Endothelial cell of umbilical vein (primary cell): ENCODE measurements at places on chromosomes 11 and 22. TPM values are rescaled to one million over a fixed set of nuclear protein-coding genes. Genes with fewer than 3 reads are reported as not detected.

DNA sequence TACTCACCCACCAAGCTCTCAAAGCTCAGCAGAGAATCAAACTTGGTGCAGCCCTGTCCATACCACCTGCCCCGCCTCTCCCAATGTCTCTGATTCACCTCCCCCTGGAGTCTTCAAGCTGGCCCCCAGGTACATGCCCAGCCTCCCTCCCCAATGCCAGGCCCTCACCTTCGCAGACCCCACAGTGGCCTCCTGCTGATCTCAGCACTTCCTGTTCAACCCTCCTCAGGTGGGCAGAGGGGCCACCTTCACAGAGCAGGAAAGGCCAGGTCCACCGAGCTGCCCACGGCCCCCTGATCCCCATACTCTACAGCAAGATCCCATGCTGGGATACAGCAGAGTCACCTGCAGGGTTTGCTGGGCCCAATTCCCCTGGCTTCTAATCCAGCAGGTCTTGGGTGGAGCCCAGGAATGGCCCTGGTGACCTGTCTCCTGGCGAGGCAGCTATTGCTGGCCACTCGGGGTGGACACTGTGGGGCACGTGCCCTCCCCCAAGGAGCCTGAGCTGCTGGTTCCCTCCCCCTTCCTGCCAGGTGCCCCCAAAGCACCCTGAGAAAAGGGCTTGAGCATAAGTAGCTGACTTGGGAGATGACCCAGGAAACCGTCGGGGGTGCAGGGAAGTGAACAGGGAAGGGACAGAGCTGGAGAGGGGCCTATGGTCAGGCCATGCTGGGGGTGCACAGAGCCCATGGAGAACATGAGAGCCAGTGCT is 150.7 kb downstream of the BRD1 start:
- no peak for DNase-seq

GRCh38 chr11:10405865-10406592 is 49.0 kb upstream of the AMPD3 start:
- peak; percentile 89 for DNase-seq

OR5B21 gene
- total RNA-seq: not detected in 2 replicates

DNA sequence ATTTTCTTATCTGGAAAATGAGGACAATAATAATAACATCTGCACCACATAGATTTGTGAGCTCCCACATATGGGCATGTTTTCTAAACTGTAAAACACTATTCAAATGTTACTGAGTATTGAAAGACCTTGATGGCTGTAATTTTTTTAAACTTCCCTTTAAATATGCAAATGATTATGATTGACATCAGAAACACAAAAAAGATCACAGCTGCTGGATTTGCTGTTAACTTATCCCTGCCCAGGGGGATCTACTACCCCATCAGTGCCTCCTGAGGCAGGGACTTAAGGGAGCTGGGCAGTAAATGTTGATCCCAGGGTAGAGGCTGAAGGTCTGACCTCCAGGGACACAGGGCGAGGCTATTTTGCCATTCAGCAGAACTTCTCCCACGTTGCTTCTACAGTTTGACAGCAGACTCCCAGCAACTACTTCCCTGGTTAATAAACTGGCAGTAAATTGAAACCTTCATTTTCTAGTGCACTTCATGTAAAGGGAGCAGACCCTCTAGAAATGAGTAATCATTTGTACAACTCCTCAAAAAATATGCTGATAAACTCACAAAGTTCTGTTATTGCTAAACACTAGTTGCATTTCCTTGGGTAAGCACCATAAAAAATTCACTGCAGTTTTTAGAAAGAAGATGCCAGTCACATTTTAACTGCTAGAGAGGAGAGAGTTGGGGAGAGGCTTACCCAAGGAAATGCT is 20.3 kb downstream of the TMPRSS5 start:
- no peak for DNase-seq

DNA sequence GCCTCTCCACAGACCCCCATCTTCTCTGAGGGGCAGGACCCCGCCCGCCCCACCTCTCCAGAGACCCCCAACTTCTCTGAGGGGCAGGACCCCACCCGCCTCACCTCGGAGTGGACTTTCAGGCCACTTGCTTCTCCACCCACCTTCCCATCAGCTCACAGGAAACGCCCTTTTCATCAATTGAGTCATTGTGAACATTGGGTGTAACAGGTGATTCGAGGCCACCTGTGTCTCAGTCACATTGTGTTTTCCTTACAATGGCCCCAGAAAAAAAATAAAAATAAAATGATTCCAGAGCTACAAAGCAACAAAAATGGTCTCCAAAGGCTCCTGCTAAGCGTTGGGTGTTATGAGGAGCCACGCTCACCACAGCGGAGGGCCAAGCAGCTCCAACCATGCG is 36.0 kb downstream of the BRD1 start:
- no peak for DNase-seq

EHBP1L1 gene
- 18.8 and 19.7 TPM in 2 replicates for total RNA-seq

SUSD2 gene
- 0.18 and 0.27 TPM in 2 replicates for total RNA-seq

GRCh38 chr11:70547386-70547785 is 149.1 kb downstream of the CTTN start:
- DNase-seq: no peak

WT1 gene
- not detected in 2 replicates for total RNA-seq

DNA sequence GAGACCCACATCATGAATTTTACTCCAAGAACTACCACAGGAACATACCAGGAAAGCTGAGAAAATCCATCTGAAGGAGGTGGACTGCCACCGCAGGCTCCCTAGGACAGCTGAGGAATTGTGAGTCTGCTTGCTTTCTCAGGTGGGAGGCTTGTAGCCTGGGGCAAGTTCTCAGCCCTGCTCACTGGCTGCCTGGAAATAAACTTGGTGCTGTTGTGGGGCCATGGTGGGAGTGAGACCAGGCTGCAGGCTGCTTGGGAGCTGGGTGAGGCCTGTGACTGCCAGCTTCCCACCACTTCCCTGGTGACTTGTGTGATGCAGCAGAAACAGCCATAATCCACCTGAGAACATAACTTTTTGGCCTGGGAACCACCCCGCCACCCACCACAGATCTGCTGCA is 132.7 kb upstream of the RAG2 start:
- no peak for DNase-seq

- DNase-seq: no peak
Observed at GRCh38 chr22:44413211-44413610, 84.8 kb downstream of the RTL6 start.

GRCh38 chr11:44112091-44112821 is 16.8 kb downstream of the EXT2 start:
- DNase-seq: no peak

SLC5A1 gene
- total RNA-seq: not detected in 2 replicates

PDGFB gene
- total RNA-seq: 240 and 273 TPM in 2 replicates

- DNase-seq: no peak
Observed at GRCh38 chr11:115119146-115119545, 385.1 kb downstream of the CADM1 start.

DNA sequence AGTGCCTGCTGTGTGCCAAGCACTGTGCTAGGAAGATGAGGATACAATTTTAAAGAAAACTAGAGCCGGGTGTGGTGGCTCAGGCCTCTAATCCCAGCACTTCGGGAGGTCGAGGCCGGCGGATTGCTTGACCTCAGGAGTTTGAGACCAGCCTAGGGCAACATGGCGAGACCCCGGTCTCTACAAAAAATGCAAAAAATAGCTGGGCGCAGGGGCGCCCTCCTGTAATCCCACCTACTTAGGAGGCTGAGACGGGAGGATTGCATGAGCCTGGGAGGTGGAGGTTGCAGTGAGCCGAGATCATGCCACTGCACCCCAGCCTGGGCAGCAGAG is 8.3 kb downstream of the TPBGL start:
- no peak for DNase-seq

SLC35E4 gene
- total RNA-seq: 15.3 TPM in 2 replicates

GDPD4 gene
- total RNA-seq: not detected in 2 replicates

GRCh38 chr11:31699066-31699465 is 112.1 kb downstream of the PAX6 start:
- no peak for DNase-seq

GRCh38 chr22:27879923-27880322 is 39.1 kb downstream of the PITPNB start:
- peak; percentile 57 for DNase-seq

- peak; percentile 27 for DNase-seq
Observed at GRCh38 chr11:14764579-14765527, 121.2 kb downstream of the PDE3B start.

DNA sequence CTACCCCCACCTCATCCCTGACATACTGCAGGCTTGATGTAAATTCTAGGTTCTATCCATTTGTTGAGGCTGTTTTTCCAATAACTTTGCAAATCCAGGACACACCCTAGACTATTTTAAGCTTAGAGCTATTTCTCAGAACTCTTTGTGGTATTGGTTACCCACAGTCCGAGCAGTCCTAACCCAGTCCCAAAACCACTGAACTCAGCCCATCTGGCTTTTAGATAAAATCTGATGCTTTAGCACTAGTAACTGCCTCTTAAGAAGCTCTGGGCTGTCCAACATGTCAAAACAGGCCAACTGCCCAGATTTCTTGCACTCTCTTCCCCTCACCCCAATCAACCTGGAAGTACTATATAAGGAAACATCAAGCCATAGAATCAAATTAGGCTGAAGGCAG is 344.4 kb upstream of the CADM1 start:
- DNase-seq: no peak

MYOD1 gene
- not detected in 2 replicates for total RNA-seq

DNA sequence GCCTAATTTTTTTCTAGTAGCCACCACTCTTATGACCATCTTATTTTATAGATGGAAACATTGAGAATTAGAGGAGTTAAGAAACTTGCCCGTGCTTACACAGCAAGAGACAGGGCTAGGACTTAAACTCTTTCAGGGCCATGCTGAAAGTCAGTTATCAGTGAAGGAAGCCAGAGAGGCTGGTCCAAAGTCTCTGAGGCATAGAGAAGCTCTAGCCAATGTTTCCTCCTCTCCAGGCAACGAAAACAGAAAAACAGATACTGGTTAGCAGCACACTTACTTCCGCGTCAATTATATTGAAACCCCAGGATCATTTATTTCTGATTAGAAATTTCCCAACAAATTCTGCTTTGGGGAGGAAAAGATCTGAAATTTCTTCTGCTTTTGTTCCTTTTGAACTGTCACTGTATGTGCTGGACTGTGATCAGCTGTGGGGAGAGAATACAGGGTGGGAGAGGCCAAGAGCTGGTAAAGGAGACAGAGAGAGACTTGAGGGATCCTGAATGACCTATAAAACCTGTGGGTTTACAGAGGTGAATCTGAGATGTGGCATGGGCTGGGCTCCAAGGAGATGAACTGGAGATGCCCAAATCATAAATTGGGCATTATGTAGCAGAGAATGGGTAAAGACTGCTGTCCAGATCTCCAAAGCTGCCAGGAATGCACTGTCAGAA is 37.5 kb upstream of the CAPRIN1 start:
- DNase-seq: no peak

- DNase-seq: no peak
Observed at GRCh38 chr11:2651826-2652271, 47.9 kb downstream of the KCNQ1OT1 start.

- DNase-seq: no peak
Observed at GRCh38 chr22:35617137-35617755, at the start of gene MB. MB (minus strand) TSS chr22:35617329; CDS start chr22:35617257, 72 bp downstream.

ALKBH3 gene
- total RNA-seq: 32.3 and 34.7 TPM in 2 replicates

ART1 gene
- total RNA-seq: not detected in 2 replicates

OR51E2 gene
- not detected in 2 replicates for total RNA-seq

CFAP68 gene
- total RNA-seq: 7.4 TPM in 2 replicates

- no peak for DNase-seq
Observed at GRCh38 chr11:30991802-30992512, 377.6 kb downstream of the DCDC1 start.

GRCh38 chr11:127506647-127507046 is 506.1 kb upstream of the KIRREL3 start:
- no peak for DNase-seq

APOL3 gene
- total RNA-seq: 15.4 and 36.9 TPM in 2 replicates

GRCh38 chr11:75203138-75203537 is 37.4 kb upstream of the TPBGL start:
- no peak for DNase-seq

- no peak for DNase-seq
Observed at GRCh38 chr22:47465222-47465621, 702.8 kb downstream of the TBC1D22A start.

TIMP3 gene
- 2.0 and 8.7 TPM in 2 replicates for total RNA-seq

BBOX1 gene
- not detected in 2 replicates for total RNA-seq

- no peak for DNase-seq
Observed at GRCh38 chr11:26944866-26945664, 48.8 kb upstream of the FIBIN start.

ISX gene
- total RNA-seq: not detected in 2 replicates

DNA sequence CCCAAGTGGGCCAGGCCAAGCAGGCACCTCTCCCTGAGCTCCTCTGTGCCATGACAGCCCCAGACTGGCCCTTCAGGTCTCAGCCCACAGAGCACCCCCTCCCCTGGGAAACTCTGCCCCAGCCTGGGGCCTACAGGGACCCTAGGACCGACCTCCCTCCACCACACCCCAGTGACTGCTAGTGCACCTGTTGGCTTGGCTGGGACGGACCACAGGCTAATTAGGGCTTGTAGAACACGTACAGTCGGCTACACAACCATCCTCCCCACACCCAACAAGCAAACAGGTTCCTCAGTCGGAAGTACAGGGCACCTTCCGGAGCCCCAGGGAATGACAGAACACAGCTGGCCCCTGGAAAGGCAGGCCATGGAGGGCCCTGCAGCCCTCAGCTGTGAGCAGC is 4.3 kb downstream of the SBF1 start:
- DNase-seq: no peak

- no peak for DNase-seq
Observed at GRCh38 chr11:72716788-72717435, 35.3 kb downstream of the ARAP1 start.

GRCh38 chr11:122720107-122720881 is 64.8 kb downstream of the UBASH3B start:
- DNase-seq: no peak

STX5 gene
- 41.3 and 42.8 TPM in 2 replicates for total RNA-seq

YPEL4 gene
- 0.24 and 0.30 TPM in 2 replicates for total RNA-seq

SLC25A18 gene
- total RNA-seq: not detected in 2 replicates

OR52I1 gene
- total RNA-seq: not detected in 2 replicates

OR4C15 gene
- total RNA-seq: not detected in 2 replicates

SOX10 gene
- total RNA-seq: not detected in 2 replicates
